ENCODE measurements at places on chromosomes 6 and 20.
A peak's percentile ranks its signal among the peaks of the same experiment; 100 is the strongest.

- no peak for DNase-seq
Observed at GRCh38 chr6:80214436-80215022, 108.1 kb downstream of the BCKDHB start.

DNA sequence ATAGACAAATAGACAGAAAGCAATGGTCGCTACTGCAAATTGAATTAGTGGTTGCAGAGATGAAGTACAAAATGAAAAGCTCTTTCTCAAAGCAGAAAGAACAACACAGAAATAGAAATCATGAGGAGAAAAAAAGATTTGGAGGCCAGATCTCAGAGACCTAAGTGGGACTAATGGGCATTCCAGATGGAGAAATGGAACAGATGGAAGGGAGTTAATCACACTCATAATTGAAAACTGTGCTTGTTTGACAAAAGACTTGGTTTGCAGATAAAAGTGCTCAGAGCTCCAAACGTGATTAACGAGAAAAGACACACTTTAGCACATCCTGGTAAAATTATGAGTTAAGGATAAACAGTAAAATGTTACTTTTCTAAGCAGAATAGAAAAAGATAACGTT lies 58.1 kb upstream of the SNRPB2 start:
- DNase-seq: no peak

DNA sequence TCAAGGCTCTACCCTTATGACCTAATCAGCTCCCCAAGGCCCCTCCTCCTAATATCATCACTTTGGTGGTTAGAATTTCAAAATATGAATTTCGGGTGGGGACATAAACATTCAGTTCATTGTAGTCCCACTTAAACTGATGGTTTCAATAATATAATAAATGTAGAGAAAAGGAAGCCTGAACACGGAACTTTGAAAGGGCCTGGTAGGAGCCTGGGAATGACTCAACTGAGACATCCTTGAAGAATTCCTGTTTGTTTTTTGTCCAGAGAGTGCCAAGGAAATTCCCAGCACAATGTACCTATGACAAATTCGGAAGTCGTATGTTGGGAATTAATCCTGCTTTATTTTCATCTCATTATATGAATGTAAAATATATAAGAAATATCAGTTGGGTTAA lies 457.9 kb downstream of the PLCB1 start:
- no peak for DNase-seq

DNA sequence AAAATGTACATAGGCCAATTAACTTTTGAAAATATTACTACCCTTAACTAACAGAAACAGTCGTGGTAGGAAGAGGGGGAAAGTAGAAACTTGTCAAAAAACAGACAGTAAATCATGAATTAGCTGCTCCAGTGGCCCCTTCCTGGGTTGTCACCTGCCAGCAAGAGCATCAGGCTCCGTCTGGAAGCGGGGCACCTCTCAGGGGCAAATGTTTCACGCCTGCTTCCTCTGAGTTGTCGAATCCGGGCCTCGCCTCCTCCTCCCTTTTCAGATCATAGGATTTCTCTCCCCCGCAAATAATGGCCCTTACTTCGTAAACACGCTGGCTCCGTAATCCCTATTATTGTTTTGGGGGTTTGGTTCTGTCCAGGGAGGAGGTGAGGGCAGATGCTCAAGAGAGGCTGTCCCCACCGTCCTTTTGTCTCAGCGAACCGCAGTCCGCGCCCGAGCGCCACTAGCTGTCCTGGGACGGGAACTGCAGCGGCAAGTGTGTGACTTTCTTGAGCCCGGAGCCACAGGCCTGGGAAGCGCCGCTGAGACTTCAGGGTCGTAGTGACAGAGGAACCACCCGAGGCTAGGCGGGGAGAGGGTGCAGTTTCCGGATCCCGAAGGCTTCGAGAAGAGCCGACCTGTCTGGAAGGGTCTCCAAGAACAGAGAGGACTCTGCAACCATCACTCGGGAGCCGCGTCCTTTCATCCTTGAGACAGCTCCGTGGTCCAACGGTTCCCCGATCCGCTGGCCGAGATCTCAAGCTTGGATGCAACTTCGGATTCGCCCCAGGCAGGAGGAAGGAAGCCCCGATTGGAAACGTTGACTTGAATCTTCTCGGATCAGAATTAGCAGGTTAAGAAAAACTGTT lies 214.5 kb upstream of the ZNF184 start:
- peak; percentile 79 for DNase-seq

GRCh38 chr6:84447651-84448050 lies 220.2 kb upstream of the CEP162 start:
- no peak for DNase-seq

- no peak for DNase-seq
Observed at GRCh38 chr6:17858584-17858983, 128.9 kb downstream of the KIF13A start.

GRCh38 chr6:8108031-8108660 lies 5.8 kb upstream of the EEF1E1 start:
- no peak for DNase-seq

DNA sequence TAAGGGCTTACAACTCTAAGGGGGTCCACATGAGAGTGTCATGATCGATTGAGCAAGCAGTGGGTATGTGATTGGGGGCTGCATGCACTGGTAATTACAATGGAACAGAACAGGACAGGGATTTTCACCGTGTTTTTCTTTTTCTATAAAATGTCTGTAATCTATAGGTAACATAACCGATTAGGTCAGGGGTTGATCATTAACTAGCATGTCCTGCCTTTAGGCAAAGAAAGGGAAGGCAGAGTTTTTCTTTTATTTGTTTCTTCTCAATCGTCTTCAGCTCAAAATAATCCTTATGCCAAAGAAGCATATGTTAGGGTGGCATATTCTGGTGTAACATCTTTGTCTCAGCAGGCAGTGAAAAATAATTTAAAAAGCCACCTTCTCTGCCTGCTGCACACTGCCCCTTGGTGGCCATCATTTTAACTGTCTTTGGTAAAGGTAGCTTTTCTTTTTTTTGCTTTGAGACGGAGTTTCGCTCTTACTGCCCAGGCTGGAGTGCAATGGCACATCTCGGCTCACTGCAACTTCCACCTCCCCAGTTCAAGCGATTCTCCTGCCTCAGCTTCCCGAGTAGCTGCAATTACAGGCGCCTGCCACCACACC lies 9.7 kb upstream of the CEP43 start:
- DNase-seq: no peak

- DNase-seq: no peak
Observed at GRCh38 chr6:56278171-56278591, 30.8 kb upstream of the COL21A1 start.

DNA sequence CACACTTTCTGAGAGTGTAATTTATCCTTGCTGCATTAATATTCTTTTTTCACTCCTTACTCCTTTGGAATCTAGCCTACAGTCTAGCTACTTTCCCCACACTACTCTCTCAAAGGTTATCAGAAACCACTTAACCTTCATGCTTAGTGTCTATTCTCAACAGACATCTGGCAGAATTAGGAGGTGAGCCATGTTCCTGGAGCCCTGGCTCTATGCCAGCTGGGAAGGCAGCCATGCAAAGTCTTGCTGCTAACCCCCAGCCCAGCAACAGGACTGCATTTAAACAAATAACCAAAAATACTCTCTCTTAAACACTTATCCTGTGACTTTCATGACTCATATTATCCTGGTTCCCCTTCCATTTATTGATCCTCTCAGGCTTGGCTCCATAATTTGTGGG lies 260.2 kb downstream of the BCKDHB start:
- DNase-seq: peak; percentile 73

GRCh38 chr20:50537546-50538201 lies 27.5 kb downstream of the PTPN1 start:
- DNase-seq: no peak

- DNase-seq: no peak
Observed at GRCh38 chr6:64539917-64540316, 904.3 kb downstream of the PHF3 start.

DNA sequence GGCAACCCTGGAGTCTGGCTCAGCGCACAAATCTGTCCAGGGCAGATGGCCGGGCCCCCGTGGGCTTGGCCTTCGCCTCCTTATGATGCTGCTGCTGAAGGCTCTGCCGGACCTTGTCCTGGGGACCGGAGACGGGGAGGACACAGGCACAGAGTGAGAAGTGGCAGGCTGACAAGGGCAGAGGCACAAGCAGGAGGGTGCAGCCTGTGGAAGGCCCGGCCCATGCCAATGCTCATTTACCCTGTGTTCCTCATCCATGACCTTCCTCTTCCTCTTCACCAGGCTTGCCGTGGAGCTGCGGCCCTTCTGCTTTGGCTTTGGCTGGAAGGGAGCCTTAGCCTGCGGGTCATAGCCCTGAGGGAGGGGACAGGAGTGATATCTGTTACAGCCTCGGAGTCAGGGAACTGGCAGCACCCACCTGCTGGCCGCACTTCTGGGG lies 2.4 kb downstream of the B3GALT4 start:
- DNase-seq: no peak

DNA sequence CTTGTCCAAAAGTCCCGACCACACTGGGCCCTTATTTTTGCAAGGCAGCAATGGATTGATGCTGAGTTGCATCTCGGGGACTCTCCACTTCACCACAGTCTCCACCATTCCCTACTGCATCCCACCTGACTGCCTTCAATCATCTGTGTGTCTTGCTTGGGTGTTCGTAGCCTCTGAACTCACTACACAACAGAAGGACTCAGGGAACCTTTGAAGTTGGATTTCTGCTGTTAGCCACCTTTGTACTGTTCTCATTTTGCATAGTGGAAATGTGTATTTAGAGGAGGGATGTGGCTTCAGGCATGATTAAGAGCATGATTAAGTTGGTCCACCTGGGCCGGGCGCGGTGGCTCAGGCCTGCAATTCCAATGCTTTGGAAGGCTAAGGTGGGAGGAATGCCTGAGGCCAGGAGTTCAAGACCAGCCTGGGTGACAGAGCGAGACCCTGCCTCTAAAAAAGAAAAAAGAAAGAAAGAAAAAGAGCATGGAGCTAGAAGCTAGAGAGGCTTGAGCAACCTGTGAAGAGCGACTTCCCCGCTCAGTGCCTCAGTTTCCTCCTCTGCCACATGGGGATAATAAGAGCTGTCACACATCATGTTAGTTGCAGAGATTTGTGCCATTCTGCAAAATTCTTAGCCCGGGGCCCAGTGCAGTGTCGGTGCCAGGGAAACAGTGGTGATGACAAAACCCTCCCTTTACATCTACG lies 121.3 kb upstream of the PTPN1 start:
- no peak for DNase-seq

- no peak for DNase-seq
Observed at GRCh38 chr6:91267246-91267645, 680.4 kb upstream of the MAP3K7 start.

DNA sequence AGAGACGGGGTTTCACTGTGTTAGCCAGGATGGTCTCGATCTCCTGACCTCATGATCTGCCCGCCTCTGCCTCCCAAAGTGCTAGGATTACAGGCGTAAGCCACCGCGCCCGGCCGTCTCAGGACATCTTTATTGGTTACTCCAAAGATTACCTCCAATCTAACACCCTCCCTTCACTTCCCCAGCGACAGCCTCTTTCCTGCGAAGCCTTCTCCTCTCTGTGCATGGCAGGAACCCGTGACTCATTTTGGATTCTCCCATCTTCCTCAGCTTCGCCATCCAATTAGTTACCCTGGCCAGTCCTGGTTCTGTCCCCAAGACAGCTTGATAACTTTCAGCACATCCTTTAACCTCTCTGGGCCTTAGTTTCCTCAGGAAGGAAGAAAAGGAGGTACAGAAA lies 51.3 kb upstream of the TOX2 start:
- no peak for DNase-seq

- no peak for DNase-seq
Observed at GRCh38 chr6:111162504-111162903, 75.2 kb downstream of the SLC16A10 start.

DNA sequence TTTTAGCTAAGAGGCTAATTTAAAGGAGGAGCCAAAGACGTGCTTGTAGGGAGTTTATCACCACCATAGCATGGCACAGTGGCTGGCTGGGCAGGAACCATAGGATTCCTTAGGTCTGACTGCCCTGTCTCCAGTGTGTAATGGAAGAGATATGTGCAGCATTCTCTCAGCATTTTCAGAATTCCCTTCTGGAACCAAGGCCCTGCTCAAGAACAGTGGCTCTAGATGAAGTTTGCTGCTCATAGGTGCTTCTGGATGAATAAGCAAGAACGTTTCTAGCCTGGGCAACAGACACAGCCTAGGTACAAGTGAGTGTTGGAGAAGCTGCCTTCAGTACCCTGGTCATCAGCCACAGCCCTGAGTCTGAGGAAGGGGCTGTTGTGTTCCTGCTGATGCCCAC lies 69.1 kb downstream of the LCA5 start:
- DNase-seq: no peak

Measured in Right ventricle myocardium inferior (tissue), 1 donor.